Stimulated activated CD8-positive, alpha-beta memory T cell treated with anti-CD3 and anti-CD28 coated beads, Interleukin-2, amount 100 ng/mL, for 1 hour (primary cell): ENCODE measurements at places on chromosomes 11 and 22.

GRCh38 chr11:1834779-1835670 is at the start of gene SYT8:
SYT8 (plus strand) TSS chr11:1834990; CDS start chr11:1835106, 116 bp downstream.
- no peak for DNase-seq

DNA sequence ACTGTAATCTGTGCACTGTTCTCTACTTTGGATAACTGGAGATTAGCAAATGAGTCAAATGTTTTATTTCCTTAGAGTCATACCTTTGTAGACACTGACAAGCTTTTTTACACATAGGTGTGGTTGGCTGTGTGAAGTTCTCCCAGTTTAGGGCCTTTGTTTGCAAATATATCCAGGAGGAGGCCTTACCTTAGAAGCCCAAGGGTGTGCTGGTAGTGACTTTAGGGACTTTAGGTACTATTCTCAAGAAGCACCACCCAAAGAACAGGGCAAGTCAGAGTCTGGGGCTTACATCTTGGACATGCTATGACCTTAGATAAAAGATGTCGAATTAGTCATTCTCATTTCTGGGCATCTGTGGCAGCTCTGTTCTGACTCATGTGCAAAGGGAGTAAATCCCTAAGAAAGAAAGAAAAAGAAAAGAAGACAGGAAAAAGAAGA is 4.8 kb upstream of the FAR1 start:
- DNase-seq = no peak

DNA sequence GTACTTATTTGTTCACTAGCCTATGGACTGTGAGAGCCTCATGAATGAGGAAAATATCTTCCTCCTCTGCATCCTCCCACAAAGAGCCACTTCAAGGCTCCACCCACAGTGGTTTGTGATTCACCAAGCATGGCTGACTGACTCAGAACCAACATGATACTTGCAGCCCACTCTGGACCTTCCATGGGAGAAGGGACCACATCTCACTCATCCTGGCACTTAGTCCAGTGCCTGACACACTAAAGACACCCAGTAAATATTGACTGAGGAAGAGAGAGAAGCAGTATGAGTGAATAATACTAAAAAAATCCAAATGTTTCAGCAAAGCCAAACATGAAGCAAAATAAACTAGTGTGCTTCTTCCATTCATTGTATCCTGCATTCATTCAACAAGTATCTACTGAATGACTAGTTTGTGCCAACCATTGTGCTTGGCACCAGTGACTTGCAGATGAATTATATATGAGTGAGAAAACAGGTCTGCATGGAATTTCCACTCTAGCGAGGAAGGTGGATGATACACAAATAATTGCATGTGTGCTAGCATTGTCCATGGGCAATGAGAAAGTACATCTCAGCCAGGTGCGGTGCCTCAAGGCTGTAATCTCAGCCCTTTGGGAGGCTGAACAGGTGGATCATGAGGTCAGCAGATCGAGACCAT is 54.9 kb upstream of the BLID start:
- DNase-seq = no peak

DNA sequence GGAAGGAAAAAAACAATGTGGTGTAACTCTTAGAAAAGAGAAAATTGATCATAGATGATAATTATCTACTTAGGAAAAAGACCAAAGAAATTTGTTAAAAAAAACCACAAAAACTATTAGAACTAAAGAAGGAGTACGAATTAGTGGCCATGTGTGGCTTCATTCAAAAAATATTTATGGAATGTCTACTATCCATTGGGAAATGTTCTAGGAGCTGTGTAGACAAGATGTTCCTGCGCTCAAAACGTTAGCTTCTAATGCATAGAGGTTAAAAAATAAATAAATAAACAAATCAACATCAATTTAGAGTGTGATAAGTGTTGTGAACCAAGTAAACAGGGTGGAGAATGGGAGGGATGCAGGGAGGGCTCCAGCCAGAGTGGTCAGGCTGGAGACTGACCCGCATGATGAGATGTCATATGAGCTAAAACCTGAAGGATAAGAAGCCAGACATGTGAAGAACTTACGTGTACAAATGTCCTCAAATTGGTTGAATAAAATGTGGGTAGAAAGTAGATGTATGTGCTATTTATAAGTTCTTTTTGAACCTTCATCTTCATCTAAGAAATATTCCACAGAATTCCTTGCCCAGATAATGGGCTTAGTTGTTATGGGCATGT is 4.3 kb upstream of the EXPH5 start:
- DNase-seq = no peak

- no peak for DNase-seq
These were observed 362.3 kb upstream of the KIRREL3 start for GRCh38 chr11:127362754-127363308.

DNA sequence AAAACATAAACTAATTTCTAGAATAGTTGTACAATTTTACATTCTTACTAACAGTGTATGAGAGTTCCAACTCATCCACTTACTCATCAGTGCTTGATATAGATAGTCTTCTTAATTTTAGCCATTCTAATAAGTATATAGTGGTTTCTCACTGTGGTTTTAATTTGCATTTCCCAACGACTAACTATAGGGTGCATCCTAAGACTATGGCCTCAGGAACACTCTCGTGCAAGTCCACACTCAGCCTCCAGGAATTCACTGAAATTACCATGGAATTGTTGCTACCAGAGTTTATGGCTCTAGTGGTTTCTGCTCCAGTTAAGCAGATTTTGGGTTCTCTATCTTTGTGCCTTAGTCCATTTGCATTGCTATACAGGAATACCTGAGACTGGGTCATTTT is 60.1 kb upstream of the GUCY1A2 start:
- no peak for DNase-seq

DNA sequence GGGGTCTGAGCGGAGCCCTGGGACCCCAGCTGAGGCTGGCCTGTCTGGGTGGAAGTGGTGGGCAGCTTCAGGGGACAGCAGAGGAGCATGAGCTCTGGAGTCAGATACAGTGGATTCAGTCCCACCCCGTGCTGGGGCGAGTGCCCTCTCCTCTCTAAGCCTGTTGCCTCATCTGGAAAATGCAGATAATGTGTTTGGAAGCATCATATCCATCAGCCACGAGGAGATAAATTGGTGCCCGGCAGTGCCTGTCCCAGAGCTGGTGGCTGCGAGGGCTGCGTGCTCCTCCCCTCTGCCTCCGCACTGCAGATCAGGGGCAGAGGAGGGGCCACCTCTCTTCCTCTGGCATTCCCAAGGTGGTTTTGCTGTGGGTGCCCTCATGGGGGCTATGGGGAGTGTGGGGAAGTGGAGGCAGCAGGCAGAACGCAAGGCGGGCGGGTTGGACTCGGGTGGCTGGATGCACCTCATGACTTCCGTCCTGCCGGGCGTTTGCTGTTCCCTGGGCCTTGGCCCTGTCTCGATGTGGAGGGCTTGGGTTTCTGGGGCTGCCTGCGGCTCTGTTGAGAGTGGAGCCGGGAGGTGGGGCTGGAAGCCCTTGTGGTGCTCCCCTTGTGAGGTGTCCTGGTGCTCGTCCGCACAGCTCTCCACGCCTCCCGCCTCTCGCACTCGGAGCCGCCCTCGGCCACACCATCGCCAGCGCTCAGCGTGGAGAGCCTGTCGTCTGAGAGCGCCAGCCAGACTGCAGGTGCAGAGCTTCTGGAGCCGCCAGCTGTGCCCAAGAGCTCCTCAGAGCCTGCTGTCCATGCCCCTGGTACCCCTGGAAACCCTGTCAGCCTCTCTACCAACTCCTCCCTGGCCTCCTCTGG is 20.9 kb downstream of the MICALL1 start:
- no peak for DNase-seq
